ENCODE measurements at places on chromosomes 12 and 14.

DNA sequence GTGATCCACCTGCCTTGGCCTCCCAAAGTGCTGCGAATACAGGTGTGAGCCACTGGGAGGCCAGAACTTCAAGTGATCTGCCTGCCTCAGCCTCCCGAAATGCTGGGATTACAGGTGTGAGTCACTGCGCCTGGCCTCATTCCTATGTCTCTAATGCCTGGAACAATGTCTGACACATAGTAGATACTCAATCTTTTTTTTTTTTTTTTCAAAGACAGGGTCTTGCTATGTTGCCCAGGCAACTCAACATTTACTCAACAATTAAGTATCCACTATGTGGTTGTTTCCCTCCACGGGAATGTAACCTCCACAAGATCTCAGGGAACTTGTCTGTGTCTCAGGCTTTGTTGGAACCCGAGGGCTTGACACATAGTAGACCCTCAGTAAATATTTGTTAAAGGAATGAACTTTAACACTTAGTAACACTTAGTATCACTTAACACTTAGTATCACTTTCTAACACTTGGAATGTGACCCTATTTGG, 3.0 kb upstream of the TMEM120B start:
- DNase-seq: no peak

DNA sequence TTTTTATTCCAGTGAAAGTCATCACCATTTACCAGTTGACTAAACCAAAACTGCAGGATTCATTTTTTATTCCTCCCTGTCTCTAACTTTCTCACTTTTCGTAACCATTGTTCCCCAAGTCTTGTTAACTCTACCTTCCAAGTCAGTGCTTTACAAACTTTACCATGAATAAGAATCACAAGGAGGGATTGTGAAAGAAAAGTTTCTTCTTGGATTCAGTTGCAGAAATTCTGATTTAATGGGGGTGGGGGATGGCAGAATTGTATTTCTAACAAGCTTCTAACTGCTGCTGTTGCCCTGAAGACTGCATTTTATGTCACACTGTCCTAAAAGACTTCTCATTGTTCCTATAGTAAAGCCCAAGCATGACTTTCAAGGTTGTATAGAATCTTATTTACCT, 5.0 kb upstream of the RAB21 start:
- no peak for DNase-seq

- no peak for DNase-seq
These were observed 65.9 kb downstream of the RNFT2 start for GRCh38 chr12:116804051-116804450.

DNA sequence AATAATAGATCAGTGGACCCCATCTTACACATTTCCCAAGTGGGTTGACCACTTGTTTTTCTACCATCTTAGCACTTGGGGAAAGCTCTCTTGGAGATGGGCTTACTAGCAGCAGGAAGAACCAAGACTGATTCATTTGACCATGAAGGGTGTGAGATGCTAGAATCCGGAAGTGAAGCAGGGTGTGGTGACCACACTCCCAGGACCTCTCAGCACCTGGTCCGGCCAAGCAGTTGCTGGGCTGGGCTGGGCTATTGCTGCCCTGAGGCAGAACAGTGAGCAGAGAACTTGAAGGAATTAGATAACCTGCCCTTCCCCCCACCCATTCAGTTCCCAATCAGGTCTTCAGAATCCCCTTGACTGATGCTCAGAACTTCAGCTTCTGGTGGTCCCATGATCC, 24.4 kb downstream of the ADCY6 start:
- DNase-seq: no peak

GRCh38 chr14:54652188-54652587, 85.3 kb downstream of the SAMD4A start:
- DNase-seq: no peak

- no peak for DNase-seq
These were observed 2.7 kb downstream of the PLD4 start for GRCh38 chr14:104927432-104927816.

Data from NCI-H345 (cell line).